ENCODE measurements at places on chromosomes 2 and 18.

DNA sequence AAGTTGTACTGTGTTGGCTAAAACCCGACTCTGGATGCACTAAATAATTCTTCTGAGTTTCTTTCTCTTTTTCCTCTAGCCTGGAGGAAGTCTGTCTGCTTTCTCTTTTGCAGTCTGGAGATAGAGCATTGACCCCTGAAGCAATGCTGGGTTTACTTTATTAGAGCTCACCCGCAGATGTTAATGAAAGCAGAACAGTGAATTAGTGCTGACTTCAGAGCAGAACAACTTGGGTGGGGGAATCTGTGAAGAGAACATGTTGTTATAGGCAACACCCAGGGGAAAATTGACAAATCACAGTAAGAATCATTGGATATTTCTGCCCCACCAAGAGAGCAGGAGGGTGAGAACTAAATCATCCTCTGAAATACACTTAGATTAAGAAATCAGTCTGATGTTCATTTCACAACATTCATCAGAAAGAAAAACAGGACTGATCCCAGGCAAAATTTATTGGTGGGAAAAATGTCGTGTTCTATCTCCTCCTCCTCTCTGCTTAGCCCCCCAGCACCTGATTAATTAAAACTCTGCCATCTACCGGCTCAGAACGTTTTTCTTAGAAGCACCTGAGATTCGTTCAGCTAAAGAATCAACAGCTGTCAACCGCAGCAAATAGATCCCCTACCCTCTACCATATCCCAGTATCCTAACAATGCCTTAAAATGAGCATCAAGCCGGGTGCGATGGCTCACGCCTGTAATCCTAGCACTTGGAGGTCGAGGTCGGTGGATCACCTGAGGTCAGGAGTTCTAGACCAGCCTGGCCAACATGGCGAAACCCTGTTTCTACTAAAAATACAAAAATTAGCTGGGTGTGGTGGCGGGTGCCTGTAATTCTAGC lies 165.1 kb downstream of the FMNL2 start:
- DNase-seq, result no peak

- DNase-seq, result no peak
These were observed 154.9 kb downstream of the DTNA start for GRCh38 chr18:34864836-34865497.

GRCh38 chr2:15825276-15825980 lies 114.9 kb upstream of the MYCN start:
- no peak for DNase-seq

DNA sequence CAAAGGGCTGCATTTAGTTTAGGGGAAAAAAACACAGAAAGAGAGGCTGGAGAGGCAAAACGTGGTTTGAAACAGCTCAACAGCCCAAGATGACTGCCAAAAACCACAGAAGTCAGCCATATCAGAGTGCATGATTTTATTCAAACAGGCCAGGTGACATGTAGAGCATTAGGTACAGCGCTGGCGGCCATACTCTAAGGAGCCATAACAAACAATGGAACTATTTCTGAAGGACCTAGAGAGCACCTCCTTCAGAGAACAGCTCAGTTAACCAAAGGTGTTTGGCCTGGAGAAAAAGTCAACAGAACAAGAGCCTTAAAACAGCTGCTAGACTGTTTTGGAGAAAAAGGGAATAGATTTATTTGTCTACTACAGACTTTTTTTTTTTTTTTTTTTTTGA lies 2.6 kb downstream of the THADA start:
- DNase-seq, result no peak

- no peak for DNase-seq
These were observed 647.5 kb upstream of the SETBP1 start for GRCh38 chr18:44033144-44033701.

GRCh38 chr2:101734505-101735165 lies 37.1 kb downstream of the MAP4K4 start:
- no peak for DNase-seq

GRCh38 chr2:191103774-191104173 lies 47.0 kb downstream of the STAT4 start:
- DNase-seq, result no peak

- DNase-seq, result no peak
These were observed 40.7 kb downstream of the SLC3A1 start for GRCh38 chr2:44315945-44316344.

DNA sequence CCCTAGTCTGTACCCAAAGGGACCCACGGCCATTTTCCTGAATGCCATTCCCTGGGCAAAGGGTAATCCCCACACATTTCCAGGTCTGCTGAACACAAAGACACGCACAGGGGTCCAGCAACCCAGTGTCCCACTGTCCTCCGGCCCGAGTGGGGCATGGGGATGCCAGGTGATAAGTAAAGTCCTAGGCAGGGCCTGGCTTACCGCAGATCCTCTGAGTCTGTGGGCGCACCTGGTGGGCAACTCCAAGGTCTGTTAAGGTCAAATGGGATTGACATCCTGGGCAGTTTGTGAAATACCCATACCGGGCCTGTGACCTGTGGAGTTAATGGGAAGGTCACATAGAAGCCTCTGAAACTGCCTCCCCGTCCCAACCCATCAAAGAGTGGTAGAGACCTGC lies 116.1 kb downstream of the EIPR1 start:
- no peak for DNase-seq

- no peak for DNase-seq
These were observed 94.8 kb upstream of the ARL5A start for GRCh38 chr2:151922845-151923666.

- DNase-seq, result no peak
These were observed 67.7 kb downstream of the ZNF521 start for GRCh38 chr18:25284281-25284680.

- no peak for DNase-seq
These were observed 205.7 kb downstream of the CYP26B1 start for GRCh38 chr2:71941726-71942525.

DNA sequence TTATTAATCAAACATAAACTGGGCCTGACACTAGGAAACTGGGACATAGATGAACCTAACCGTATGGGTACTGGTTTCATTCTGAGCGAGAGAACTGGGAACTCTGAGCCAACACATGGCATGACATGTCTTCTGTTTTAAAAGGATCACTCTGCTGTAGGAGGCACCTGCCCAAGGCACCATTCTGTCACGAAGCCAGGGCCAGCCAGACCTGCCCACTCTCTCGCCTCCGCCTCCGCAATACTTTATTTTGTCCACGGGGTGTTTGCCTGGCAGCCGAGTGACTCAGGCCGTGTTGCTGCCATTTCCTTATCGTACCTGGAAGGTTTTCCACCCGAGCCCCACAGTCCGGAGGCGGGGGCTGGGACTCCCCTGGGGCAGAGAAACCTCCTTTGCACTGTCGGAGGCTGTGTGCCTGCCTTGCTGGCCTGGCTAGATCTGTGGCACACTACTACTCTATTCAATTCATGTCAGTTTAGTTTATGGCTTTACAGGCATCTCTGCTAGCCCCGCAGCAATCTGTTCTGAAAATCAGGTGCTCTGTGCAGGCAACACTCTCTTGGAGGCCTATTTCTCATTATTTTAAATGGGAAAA lies 120.4 kb upstream of the ACKR3 start:
- DNase-seq, result no peak
